ENCODE measurements at places on chromosomes 6 and 20. TPM values are rescaled to one million over a fixed set of nuclear protein-coding genes. Genes with fewer than 3 reads are reported as not detected.

The YWHAB gene
- total RNA-seq, result 134 TPM

The PPP1R16B gene
- not detected for total RNA-seq

The ARHGAP40 gene
- 0.74 TPM for total RNA-seq

The BPI gene
- total RNA-seq, result not detected
